ENCODE measurements at places on chromosomes 13 and 19. TPM values are rescaled to one million over a fixed set of nuclear protein-coding genes. Genes with fewer than 3 reads are reported as not detected.

The KISS1R gene
- total RNA-seq, result not detected

The KPNA3 gene
- total RNA-seq, result 34.9 TPM

The OR7A5 gene
- total RNA-seq, result not detected

The CERS1 gene
- total RNA-seq, result 1.1 TPM

The ZNF253 gene
- total RNA-seq, result 1.9 TPM

The POGLUT2 gene
- 20.1 TPM for total RNA-seq

The FRY gene
- 50.4 TPM for total RNA-seq

The KIRREL2 gene
- total RNA-seq, result not detected

The MRPS12 gene
- 31.9 TPM for total RNA-seq

The ZNF665 gene
- total RNA-seq, result 4.4 TPM

The KIR2DL1 gene
- not detected for total RNA-seq

The ZNF528 gene
- total RNA-seq, result 24.2 TPM

The NLRP4 gene
- total RNA-seq, result not detected

The ZNF284 gene
- 2.9 TPM for total RNA-seq

The CGB2 gene
- not detected for total RNA-seq

The PNMA8A gene
- total RNA-seq, result 13.0 TPM

The YJEFN3 gene
- total RNA-seq, result 1.2 TPM

The RNF113B gene
- not detected for total RNA-seq

The KIR3DL1 gene
- total RNA-seq, result not detected

The TNFRSF19 gene
- total RNA-seq, result 11.9 TPM

The TPTE2 gene
- total RNA-seq, result not detected

The ZNF616 gene
- total RNA-seq, result 11.4 TPM

The ZNF846 gene
- 7.9 TPM for total RNA-seq

The GIPC3 gene
- under 0.01 TPM for total RNA-seq
